ENCODE measurements at places on chromosomes 1 and 21.
A peak's percentile ranks its signal among the peaks of the same experiment; 100 is the strongest.

DNA sequence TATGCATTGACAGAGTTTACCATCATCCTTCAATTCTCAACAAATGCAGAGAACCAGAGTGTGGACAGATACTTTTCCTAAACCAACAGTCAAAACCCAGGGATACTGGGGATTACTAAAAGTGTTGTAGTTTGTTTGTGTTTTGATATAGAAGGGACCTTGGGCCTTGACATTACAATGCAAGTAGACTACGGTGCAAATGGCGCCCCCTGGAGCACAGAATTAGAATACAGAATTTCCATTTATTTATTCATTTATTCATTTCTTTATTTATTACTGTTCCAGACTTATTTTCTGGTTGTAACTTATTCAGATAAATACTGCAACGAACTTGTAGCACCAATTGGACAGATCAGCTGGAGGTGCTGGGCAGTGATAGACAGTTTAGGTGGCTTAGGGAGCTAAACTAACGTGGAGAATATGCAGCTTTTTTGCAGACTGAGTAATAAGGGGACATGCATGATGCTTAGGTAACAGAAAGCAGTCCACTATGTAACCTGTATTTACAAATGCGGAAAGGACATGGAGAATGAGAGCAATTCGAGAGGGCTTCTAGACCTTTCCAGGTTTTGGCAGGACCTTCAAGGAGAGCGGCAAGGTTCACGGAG is 42.6 kb downstream of the KIRREL1 start:
- DNase-seq: peak; percentile 57

- peak; percentile 40 for DNase-seq
Observed at GRCh38 chr1:116874733-116875249, 34.9 kb upstream of the PTGFRN start.

- no peak for DNase-seq
Observed at GRCh38 chr1:2499986-2500596, 24.0 kb downstream of the PLCH2 start.

DNA sequence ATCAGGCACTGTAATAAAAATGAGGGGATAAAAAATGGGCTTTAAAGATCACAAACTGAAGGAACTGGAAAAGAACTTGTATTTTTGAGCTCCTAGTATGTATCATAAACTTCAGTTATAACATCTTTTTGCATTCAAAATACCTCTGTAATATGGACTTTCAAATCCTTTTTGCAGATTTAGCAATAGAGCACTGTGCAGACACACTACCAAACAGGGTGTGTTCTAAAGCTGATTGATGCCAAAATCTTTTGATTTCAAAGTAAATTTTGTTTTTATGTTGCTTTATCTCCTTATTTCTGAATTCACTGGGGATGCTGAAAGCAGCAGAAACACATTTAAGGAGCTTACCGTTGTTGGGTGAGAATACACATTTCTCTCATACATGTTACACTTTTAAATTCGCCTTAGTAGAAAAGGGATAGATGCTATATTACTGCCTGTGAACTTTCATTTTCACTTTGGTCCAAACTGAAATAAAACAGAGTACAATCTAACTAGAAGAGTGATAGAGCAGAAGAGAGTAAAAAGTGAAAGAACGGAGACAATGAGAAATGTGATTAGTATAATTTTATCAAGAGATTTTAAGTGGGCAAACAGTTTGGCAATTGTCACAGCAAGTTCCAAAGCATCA is 1126.6 kb downstream of the BRINP3 start:
- no peak for DNase-seq

DNA sequence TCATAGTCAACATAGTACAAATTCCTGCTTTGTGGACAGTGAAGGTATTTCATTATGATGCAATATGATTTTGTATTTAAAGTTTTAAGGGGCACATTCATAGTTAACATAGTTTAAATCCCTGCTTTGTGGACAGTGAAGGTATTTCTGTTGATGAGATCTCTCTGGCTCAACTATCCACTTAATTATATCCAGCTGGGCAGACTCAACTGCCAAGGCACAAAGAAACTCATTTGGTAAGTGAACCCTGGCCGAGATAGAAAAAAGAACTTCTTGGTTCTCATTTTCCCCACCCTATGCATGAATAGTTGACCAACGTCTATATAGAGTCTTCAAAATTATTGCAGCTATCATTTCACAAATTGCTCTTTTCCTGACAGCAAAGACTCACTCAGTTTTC is 1194.6 kb downstream of the NCAM2 start:
- DNase-seq: no peak
